ENCODE measurements at places on chromosomes 2 and 18. TPM values are rescaled to one million over a fixed set of nuclear protein-coding genes. Genes with fewer than 3 reads are reported as not detected.

C1GALT1C1L gene
- 2.3 TPM for total RNA-seq

MAPK4 gene
- 0.28 TPM for total RNA-seq

LINC00305 gene
- total RNA-seq, result not detected

EFHD1 gene
- 4.3 TPM for total RNA-seq

CYP27A1 gene
- total RNA-seq, result 0.15 TPM

ATG16L1 gene
- total RNA-seq, result 38.2 TPM

FIGN gene
- 2.7 TPM for total RNA-seq

HNMT gene
- total RNA-seq, result 1.3 TPM

Measured in A549 treated with Hydrocortisone at 1 μM for 4 hours (cell line).